CD8-positive, alpha-beta T cell (primary cell): ENCODE measurements at places on chromosomes 11 and 22. TPM values are rescaled to one million over a fixed set of nuclear protein-coding genes. Genes with fewer than 3 reads are reported as not detected.

Gene C11orf21
- 38.2 TPM for total RNA-seq

Gene EHF
- total RNA-seq: not detected

Gene PTPRCAP
- total RNA-seq: 138 TPM

Gene CASP1
- total RNA-seq: 11.3 TPM

Gene SMIM35
- 0.11 TPM for total RNA-seq
